Glomerular endothelial cell (primary cell): ENCODE measurements at places on chromosomes 5 and 9. TPM values are rescaled to one million over a fixed set of nuclear protein-coding genes. Genes with fewer than 3 reads are reported as not detected.

The CD74 gene
- 24.3 and 34.1 TPM in 2 replicates for total RNA-seq

The HTR4 gene
- total RNA-seq = not detected in 2 replicates

The SPEF2 gene
- total RNA-seq = 0.82 and 1.1 TPM in 2 replicates

The FOXD4L5 gene
- not detected in 2 replicates for total RNA-seq

DNA sequence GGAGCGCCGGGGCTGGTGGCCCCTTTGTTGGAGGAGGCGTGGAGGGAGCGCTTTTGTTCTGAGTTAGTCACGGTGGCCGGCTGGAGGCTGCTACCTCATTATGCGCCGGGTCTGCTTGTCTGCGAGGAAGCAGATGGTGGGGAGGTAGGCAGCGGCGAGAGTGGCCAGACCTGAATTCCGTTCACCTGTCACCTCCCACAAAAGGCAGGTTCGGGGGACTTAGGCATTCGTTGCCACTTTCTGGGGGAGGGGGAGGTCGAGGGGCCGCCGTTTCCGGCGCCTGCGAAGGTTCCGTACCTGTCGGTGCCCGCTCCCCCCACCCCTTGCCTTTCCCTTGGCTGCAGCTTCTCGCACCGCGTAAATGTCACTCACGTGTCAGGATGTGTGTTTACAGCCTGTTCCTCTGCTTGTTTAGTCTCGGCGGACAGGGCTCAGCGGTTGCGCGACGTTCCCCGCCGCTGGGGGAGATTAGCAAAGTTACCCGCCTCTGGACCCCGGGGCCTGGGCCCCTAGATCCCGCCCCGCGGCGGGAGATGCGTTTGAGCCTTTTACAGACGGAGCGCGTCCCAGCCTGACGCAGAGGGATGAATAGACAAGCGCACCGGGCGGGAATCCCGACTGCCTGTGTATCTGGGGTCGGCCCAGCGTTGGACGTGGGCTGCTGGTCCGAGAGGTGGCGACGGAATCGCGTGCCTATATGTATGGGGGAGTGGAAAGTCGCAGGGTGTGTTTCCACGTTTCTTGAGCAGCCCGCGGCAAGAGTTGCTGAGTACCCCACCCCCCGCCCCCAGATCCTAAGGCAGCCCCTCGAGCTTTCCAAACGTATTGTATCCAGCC is 2.7 kb upstream of the LHX2 start:
- DNase-seq = no peak

DNA sequence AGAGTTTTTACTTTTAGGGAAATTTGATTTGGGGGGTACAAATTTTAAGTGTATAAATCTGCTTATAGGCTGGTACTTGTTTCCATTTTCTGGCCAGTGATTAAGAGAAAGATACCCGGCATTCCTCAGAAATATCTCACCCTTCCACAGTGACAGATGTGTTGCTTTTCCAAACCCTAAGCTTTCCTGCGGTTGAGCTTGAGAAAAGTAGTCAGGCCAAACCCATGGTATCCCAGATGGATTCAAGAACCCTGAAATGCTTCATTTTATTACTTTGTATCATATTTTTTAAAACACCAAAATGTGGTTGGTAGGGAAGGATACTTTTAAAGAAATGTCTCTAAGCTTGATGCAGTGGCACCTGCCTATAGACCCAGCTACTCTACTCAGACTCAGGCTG is 23.5 kb downstream of the SPTAN1 start:
- DNase-seq = no peak

DNA sequence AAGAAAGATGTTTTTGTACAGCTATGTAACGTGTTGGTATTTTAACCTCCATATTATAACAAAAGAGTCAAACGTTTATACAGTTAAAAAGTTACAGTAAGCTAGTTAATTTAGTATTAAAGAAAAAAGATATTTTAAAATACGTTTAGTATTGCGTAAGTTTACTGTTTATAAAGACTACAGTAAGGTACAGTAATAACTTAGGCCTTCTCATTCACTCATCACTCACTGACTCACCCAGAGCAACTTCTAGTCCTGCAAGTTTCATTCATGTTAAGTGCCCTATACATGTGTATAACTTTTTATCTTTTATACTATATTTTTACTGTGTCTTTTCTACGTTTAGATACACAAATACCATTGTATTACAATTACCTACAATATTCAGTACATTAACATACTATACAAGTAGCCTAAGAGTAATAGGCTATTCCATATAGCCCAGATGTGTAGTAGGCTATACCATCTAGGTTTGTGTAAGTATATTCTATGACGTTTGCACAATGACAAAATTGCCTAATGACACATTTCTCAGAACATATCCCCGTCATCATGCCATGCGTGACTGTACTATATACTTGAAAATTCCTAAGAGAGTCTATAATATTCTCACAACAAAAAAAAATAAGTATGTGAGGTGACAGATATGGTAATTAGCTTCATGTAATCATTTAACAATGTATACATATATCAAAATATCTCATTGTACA is 33.8 kb downstream of the ERP44 start:
- DNase-seq = no peak

GRCh38 chr9:76490249-76490990 is 31.4 kb downstream of the GCNT1 start:
- no peak for DNase-seq

GRCh38 chr9:134802216-134802795 is 78.3 kb upstream of the FCN2 start:
- DNase-seq = no peak

GRCh38 chr9:126376311-126377175 is 49.9 kb downstream of the MVB12B start:
- DNase-seq = no peak

DNA sequence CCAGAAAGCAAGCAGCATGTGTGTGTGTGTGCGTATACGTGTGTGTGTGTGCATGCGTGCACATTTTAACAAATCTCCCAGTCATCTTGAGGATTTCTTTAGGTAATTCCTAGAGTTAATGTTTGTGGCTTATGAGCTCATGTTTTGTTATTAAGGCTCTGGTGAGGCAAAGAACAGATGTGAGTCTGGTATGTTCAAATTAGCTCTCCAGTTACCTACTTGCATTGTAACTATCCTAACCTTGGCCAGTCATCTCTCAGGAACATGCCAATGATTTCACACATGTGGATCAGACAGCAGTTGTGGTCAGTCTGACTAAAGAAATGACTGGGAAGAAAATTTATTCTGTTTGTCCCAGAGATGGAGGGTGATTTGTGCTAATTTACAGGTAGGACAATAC is 163.1 kb downstream of the IZUMO3 start:
- DNase-seq = no peak

DNA sequence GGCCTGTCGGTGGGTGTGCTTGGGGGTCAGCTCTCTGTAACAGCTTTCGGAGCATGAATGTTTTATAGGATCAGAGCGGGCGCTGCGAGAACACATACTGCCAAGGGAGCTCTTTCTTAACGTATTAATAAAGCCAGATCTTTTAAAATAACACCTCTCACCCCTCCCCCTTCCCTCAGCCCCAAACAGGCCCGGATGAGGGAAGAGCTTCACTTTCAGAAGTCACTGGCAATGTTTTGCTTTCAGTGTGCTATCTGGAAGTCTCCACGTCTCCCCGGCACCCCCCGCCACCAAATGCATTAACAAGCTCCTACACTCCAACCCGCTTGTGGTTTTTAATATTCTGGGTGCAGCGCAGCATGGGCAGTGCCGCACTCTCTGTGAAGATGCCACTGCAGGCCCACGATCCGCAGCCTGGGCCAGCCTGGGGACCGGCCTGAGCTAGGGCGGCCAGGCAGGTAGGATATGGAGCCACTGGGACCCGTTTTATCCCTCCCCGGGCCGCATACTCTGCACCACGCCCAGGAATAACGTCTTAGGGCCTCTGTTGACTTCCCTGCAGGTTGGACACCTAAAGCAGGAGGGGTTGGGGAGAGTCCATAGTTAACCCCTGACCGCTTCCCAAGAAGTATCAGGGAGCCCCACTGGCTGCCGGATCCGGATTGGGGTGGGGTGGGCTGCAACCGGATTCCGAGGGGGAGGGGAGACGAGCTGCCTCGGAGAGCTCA is 12.6 kb downstream of the NR2F1 start:
- DNase-seq = no peak

DNA sequence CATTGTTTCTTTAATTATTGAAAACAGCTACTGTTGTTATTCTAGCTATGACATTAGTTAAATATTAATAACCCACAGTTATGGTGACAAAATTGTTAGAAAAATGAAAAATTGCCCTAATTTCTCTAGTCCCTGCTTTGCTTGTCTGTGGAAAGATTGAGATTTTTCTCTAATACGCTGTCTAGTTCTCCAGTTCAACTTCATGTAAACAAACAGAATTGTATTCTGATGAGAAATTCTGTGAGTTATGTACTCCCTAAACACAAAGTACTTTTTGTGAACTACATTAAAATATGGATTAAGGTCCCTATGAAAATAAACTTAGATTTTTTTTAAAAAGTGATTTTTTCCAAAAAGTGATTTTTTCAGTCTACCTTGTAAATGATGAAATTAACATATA is 8.7 kb downstream of the SLF1 start:
- DNase-seq = no peak

GRCh38 chr5:127153031-127153430 is 79.7 kb upstream of the C5orf63 start:
- DNase-seq = no peak

DNA sequence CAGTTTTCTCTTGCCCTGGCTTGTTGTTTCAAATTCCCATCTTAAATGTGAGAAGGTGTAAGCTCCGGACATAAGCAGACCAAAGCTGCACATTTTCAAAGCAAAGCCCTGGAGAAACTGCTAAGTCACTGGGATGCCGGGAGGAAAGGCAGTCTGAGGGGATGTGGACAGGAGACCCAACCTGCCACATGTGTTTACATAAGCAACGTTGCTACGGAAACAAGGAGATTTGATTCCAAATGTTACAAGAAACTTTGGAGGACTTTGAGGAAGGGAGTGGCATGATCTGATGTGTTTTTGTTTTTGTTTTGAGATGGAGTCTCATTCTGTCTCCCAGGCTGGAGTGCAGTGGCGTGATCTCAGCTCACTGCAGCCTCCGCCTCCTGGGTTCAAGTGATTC is 25.7 kb upstream of the INSYN2B start:
- no peak for DNase-seq
